ENCODE measurements at places on chromosomes 11 and 22.

GRCh38 chr11:125157953-125158680 is 6.4 kb upstream of the PKNOX2 start:
- no peak for DNase-seq

- no peak for DNase-seq
Measured at GRCh38 chr11:109939166-109939810, 153.9 kb upstream of the ZC3H12C start.

DNA sequence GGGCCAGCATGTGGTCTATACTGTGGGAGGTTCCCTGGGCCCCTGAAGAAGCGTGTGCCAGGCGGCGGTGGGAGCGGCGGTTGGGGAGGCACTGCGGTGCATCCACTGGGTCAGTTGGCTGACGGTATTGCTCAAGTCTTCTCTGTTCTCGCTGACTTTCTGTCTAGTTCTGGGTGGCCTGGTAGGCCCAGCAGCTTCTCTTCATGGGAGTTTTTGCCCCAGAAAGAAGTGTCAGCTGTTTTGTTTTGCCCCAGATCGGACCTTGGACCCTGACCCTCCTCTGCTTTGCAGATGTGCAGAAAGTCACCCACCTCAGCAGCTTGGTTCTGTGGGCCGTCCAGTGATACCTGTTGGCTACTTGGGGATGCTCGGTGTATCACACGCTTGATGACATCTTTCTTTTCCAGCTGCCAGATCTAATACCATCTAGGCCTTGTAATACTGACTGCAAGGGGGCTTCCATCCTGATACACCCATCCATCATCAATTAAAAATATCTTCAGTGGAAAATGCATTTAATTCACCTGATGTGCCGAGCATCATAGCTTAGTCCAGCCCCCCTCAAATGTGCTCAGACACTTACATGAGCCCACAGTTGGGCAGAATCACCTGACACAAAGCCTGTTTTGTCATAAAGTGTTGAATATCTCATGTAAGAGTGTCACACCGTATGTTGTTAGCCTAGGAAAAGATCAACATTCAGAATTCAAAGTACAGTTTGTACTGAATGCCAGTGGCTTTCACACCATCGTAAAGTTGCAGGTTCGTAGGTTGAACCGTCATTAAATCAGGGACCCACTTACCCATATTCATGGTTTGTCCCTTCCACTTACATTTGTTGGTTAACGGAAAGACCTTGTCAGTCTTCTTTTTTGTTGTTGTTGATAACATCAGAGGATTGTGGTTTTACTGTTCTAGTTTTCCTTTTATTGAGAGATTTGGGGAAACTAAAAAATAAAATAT is 13.9 kb downstream of the ZBED4 start:
- DNase-seq = no peak

DNA sequence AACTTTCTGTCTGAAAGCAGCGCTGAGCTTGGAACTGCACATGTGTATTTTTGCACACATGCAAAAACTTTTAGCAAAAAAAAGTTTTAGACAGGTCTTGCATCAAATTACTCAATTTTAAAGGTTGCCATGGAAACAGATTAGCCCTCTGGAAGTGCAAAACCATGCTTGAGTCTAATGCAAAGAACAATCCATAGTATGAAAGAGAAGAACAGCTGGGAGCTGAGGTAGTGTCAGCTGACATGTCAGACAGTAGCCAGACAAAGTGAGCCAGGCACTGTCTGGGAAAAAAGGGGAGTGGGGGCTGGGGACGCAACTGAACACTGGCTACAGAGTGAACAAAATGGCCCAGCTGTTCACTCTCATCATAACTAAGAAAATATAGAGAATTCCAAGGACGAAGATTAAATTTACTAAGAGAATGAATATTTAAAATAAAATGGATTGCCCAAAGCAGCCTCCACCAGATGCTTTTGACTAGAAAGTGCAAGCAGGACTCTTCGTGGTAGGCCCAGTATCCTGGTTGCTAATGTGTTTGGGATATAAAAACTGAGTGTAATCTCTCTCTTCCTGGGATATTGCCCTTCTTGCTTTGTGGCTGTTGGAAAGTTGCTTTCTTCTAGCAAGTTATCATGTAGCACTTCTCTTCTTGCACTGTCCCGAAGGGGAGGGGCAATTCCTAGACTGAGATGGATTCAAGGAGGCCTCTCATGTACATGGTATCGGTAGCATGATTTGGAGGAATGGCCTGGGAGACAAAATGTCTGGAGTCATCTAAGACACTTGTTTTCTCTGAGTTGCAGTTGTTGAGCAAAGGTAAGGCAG is 434.1 kb upstream of the FAT3 start:
- no peak for DNase-seq

DNA sequence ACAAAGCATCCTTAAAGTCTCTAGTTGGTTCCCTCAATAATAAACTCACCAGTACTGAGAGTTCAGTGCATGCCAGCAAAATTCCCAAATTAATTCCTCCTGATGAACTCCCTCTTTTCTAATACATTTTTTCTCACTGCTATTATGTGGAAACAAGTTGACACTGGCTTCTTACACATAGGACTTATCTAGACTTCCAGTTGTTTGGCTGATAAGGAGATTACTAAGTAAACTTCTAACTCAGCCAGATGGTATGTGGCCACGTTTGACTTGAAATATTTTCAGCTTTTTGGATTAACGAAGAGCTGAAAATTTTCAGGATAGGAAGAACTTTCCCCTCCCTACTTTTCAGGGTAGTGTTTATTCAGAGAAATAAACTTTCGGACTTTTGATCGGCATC is 1154.2 kb upstream of the TENM4 start:
- DNase-seq = no peak

- no peak for DNase-seq
Measured at GRCh38 chr11:101706541-101706940, 122.7 kb upstream of the TRPC6 start.

- peak; percentile 63 for DNase-seq
Measured at GRCh38 chr22:39622881-39623367, 52.4 kb downstream of the CACNA1I start.

DNA sequence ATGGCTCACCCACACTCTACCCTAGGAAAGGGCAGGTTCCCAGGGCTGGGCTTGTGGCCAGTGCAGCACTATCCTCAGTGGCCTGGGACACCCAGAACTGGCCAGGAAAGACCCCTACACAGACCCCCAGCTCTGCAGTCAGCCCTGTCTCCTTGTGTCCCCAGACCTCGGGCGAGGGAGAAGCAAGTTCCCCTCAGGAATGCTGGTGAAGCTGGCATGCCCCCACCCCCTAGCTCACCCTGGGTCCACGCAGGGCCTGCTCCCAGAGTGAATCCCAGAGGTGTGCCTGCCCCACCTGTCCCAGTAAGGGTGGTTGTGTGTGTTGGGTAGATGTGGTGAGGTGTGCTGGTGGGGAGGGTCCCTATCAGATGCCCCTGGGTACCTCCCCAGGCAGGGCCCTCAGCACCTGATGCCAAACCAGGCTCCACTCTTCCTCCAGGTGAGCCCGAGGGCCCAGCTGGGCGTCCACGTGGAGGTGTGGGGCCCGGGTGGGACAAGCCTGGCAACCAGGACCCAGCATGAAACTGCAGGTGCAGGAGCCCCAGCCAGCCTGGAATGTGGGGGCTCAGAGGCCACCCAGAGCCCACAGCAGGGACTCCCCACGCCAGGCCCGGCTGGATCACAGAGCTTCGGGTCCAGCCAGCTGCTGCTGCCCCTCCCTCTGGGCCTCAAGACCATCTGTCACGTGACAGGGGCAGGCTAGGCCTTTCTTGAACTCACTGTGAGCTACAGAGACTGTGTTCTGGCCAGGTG is 48.4 kb upstream of the KCNQ1OT1 start:
- no peak for DNase-seq

GRCh38 chr11:9789910-9790309 is 126.0 kb downstream of the SWAP70 start:
- DNase-seq = no peak

GRCh38 chr22:43689356-43689755 is 122.7 kb downstream of the EFCAB6 start:
- DNase-seq = no peak

GRCh38 chr11:8190431-8190830 is 21.6 kb upstream of the RIC3 start:
- DNase-seq = no peak

- peak; percentile 55 for DNase-seq
Measured at GRCh38 chr22:26656891-26657851, at the start of gene MIAT. MIAT (plus strand) TSS chr22:26657588.

DNA sequence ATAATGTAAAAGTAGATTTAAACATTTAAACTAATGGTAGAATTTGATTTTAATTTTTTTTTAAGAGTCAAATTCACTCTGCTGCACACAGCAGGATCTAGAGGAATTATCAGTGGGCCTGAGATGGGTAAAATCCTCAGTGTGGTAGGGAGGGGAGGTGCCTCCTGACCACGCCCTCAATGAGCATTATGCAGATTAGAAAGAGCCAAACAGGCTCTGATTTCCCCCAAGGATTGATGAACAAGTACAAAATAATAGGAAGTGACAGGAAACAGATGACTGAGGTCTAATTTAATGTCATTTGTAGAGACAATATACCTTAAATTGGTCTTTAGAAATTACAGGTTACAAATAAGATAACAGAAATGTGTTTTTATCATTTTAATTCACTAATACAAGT is 155.2 kb downstream of the DCDC1 start:
- no peak for DNase-seq

- peak; percentile 86 for DNase-seq
Measured at GRCh38 chr11:57568330-57568766, 876 bp upstream of the UBE2L6 start.

GRCh38 chr11:102615077-102615893 is 9.8 kb downstream of the MMP20 start:
- DNase-seq = no peak

DNA sequence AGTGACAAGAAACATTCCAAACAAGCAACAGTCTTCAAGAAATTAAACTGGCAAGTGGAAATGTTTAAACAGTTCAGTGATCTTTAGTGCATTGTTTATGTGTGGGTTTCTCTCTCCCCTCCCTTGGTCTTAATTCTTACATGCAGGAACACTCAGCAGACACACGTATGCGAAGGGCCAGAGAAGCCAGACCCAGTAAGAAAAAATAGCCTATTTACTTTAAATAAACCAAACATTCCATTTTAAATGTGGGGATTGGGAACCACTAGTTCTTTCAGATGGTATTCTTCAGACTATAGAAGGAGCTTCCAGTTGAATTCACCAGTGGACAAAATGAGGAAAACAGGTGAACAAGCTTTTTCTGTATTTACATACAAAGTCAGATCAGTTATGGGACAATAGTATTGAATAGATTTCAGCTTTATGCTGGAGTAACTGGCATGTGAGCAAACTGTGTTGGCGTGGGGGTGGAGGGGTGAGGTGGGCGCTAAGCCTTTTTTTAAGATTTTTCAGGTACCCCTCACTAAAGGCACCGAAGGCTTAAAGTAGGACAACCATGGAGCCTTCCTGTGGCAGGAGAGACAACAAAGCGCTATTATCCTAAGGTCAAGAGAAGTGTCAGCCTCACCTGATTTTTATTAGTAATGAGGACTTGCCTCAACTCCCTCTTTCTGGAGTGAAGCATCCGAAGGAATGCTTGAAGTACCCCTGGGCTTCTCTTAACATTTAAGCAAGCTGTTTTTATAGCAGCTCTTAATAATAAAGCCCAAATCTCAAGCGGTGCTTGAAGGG is 6.0 kb downstream of the MALAT1 start:
- DNase-seq = no peak

DNA sequence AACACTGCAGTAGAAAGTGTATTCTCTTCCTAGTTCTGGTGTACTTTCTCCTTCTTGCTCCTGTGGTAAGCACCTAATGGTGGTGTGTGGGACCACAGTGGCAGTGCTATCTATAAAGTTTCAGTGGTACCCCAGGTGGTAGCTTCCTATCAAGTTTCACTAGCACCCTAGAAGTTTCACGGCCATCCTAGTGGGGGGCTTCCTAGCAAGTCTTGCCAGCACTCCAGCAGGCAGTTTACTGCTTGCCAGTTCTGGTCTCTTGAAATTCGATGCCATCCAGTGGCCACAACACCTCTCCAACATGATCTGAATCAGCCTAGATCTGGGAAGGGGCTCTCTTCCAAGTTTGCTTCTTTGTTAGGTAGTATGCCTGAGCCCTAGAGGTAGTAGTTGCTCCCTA is 229.6 kb downstream of the SWAP70 start:
- DNase-seq = no peak

GRCh38 chr22:21714059-21714770 is 21.4 kb downstream of the YPEL1 start:
- DNase-seq = no peak

- DNase-seq = no peak
Measured at GRCh38 chr11:115244758-115245157, 259.5 kb downstream of the CADM1 start.

DNA sequence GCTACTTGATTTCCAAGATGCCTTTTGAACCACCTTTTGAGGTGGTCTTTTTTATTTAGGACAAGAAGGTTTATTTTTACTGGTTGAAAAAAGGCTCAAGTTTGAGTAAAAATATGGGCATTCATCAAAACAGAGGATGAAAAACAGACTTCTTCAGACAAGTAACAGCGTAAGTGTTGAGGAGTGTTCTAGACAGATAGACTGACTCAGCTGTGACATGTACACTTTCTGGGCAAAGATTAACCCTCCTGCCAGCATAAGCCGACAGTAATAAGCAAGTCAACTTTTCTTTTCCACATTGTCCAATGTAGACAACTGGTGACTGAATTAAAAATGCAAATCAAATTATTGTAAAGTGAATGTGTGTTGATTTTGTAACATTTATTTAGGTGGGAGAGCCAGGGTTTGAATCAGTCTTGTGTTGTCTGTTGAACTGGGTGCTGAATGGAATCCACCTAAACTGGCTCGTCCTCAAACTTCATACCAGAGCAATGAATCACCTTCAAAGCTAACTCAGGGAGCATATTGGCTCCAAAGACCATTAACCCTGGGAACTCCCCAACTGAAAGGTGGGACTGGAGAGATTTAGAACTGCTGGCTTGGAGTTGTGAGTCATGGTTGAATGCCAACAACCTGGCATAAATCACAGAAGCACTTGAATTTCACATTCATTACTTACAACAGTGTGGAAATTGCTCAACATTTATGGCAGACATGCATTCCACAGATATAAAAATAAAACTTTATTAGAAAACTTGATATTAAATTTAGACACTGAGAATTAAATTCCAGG is 377.0 kb downstream of the ETS1 start:
- no peak for DNase-seq

DNA sequence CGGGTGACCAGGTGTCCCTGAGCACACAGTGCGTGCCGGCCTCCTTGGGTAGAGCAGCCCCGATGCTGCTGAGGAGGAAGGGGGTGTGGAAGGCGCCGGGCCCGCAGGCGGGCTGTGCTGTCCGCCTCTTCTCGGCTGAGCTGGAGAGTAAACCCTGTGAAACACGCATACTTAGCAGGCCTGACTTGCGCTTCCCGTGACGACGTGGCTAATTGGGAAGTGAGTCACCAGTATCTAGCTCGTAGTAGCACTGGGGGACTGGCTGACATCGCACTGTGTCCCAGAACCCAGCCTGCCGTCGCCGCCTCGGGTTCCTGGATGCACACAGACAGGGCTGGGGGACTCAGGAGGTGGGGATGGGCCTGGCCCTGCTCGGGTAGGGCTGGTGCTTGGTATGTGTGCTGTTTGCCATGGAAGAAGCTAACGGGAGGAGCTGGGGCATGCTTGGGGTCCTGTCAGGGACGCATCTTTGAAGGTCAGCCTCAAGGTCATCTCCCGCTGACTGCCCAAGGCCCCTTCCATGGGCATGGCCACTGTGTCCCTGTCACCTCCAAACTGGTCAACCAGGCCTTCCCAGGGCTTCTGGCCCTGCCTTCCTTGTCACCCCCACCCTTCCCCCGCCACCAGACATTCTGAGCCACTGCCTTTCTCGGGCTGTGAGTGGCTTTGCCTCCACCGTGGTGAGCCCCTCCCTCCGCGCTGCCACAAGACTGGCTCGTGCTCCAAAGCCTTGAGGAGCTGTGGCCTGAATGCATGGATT is 1327.0 kb downstream of the BRD1 start:
- DNase-seq = no peak

All from activated CD4-positive, alpha-beta T cell treated with anti-CD3 and anti-CD28 coated beads, Interleukin-2, amount 50 U/mL, for 4 hours (primary cell).